ENCODE measurements at places on chromosomes 3 and 15. TPM values are rescaled to one million over a fixed set of nuclear protein-coding genes. Genes with fewer than 3 reads are reported as not detected.

SEMA6D gene
- total RNA-seq, result 3.7 TPM

ANKRD34C gene
- total RNA-seq, result not detected

SLC24A5 gene
- not detected for total RNA-seq

CACNA2D2 gene
- total RNA-seq, result not detected

GHSR gene
- total RNA-seq, result not detected

ZDHHC3 gene
- 41.0 TPM for total RNA-seq

EEF1AKMT4 gene
- 5.9 TPM for total RNA-seq

LMCD1 gene
- total RNA-seq, result 57.5 TPM

IQCF5 gene
- total RNA-seq, result not detected

GALNT15 gene
- 31.0 TPM for total RNA-seq

CACNA1D gene
- total RNA-seq, result 0.98 TPM

ESYT3 gene
- not detected for total RNA-seq

COL6A6 gene
- total RNA-seq, result 0.50 TPM

GRM2 gene
- total RNA-seq, result not detected

NLGN1 gene
- total RNA-seq, result 6.1 TPM

AHSG gene
- not detected for total RNA-seq

IQCH gene
- 1.8 TPM for total RNA-seq

FSIP1 gene
- total RNA-seq, result 0.25 TPM

DLEC1 gene
- 0.05 TPM for total RNA-seq

EPHA6 gene
- total RNA-seq, result not detected

P2RY12 gene
- 1.4 TPM for total RNA-seq

SELENOT gene
- total RNA-seq, result 57.2 TPM

CA12 gene
- total RNA-seq, result 107 TPM
